Suppressor macrophage (primary cell): ENCODE measurements at places on chromosomes 5 and 9.

GRCh38 chr5:60549841-60550240, 150.1 kb downstream of the DEPDC1B start:
- DNase-seq, result no peak

DNA sequence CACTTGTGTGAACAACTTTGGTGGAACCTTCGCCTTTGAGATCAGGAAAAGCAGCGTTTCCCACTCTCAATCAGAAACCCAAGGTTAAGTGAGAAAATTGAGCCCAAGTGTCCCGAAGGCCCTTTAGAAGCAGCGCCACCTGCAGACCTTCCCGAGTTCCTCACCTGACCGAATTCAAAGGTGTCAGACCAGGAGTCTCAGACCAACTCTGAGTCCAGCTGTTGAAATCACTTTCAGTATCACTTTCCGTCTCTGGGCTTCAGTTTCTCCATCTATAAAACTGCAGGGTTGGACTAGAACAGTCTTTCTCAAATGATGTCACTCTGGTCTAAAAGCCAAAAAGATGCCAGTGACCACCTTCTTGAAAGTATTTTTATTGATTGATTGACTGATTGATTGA, 31.7 kb upstream of the GRHPR start:
- peak; percentile 8 for DNase-seq

GRCh38 chr9:114662081-114662989, 4.7 kb upstream of the TEX53 start:
- peak; percentile 77 for DNase-seq

DNA sequence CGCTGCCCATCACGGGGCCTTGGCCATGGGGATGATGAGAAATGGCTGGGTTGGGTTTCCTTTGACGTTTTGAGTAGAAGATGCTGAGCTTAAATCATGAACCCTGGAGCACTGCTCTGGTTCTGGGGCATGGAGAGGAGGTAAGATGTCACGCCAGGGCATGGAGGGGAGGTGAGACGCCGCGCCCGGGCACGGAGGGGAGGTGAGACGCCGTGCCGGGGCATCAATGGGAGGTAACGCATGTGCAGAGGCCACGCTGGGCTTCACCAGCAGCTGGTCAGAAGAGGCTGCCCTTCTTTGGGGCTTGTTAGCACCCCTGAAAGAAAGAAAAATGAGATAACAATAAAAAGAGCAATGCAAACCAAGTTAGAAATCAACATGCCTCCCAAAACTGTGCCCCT, 322.5 kb upstream of the IRX4 start:
- no peak for DNase-seq

- DNase-seq, result no peak
Measured at GRCh38 chr5:138831703-138832102, 43.4 kb downstream of the LRRTM2 start.

DNA sequence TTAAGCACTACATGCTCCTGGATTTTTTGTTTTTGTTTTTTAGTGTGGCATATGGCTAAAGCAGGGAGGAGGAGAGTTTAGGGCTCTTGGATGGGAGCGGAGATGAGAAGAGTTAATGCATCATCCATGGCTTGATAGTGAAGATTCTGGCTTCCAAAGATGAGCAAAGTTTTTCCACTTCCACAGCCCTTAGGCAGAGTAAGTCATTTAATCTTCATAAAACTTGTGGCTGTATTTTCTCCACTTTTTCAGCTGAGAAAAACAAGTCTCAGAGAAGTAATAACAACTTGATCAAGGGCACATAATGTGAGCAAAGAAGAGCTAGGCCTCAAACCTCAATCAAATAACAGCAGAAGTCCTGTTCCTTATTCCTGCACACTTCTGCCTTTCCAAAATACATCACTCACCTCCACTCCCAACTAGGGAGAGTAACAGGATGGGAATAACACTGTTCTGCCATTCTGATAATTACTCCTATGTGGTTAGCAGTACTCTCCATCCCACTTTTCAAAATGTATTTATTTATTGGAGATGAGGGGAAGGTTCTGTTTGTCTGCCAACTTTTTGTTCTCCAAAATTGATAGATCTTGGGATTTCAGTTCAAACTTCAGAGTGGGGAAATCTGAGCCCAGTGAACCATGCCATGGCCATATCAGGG, 53.7 kb upstream of the DPYSL3 start:
- DNase-seq, result no peak

DNA sequence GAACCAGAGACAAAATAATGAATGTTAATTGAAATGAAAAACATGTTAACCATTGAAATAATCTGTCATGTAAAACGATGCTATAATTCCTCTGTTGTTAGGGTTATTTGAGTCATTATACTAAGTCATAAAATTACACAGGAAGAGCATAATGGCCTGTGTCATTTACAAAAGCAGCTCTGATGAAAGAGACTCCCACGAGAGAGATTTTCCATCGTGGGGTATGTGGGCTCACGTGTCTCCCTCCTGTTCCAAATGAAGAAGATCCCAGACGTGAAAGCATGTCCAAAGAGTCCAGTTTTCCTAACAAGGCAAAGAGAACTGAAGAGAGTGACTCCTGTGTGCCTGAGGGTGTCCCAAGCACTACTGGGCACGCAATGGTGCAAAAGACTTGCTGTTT, 379.8 kb downstream of the SPOCK1 start:
- DNase-seq, result no peak

DNA sequence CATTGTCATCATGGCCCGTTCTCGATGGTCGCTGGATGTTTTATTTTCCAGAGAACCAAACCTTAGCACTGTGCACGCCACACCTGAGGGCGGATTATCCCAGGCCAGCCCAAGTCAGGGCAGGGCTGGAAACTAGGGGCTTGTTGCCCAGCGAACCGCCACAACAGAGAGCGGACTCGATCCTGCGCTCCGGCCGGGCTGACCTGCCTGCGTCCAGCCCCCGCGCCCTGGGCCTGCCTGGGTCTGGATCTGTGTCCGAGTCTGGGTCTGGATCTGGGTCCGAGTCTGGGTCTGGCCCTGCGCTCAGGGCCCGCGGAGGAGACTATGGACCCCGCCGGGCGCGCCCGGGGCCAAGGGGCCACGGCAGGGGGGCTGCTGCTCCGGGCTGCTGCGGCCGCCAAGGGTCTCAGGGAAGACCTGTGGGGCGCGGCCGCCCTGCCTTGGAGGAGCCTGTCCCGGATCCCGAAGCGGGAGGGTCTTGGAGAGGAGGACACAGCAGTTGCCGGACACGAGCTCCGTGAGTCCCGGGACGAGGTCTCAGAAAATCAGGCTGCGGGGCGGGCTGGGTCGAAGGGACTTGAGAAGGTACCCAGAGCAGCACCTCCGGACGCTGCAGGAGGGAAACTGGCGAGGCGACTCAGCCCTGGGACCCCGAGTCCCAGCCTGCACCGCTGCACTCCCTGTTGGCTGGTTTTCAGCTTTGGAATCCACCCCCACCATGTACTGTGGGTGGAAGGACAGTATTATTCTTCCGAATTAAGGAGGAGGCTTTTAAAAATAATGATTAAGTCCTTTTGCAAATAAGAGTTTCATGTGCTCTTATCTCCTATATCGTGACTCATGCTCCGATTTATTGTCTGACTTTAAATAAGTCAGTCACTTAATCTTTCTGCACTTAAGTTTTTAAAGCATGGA, at the start of gene ANKDD1B:
Gene ANKDD1B, plus strand, starts transcription at position 143 of the 915 bp plus-strand sequence. Its CDS starts 182 bp downstream, at position 325.
- DNase-seq, result no peak

DNA sequence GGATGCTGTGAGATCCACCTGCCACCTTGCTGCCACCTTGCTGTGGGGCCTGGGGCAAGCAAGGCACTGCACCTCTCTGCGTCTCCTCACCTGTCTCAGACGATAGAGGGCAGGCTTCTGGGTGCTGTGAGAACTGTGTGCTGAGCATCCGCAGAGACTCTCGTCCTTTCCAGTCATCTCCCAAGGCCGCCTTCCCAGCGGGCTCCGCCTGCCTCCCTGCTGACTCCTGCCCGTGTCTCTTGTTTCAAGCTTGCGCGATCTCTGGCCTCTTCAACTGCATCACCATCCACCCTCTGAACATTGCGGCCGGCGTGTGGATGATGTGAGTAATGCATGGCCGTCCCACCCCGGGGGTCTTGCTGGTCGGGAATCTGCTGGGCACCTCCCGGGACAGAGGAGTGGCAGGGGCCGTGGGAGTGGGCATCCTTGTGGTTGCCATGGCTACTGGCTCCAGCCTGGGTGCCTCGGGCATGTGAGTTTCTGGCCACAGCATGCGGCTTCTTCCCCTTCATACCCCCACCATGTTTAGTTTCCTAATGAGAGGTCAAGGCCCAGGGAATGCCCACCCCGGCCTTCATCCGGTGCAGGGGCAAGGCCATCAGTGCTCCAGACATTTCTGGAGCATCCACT, 3.6 kb downstream of the CACFD1 start:
- DNase-seq, result no peak

GRCh38 chr5:162391833-162392232, 324.3 kb downstream of the GABRG2 start:
- DNase-seq, result no peak

GRCh38 chr5:84381502-84382362, 2.9 kb downstream of the EDIL3 start:
- no peak for DNase-seq

GRCh38 chr5:85334-85995, 6.5 kb upstream of the PLEKHG4B start:
- no peak for DNase-seq

GRCh38 chr5:54517174-54517511, 416 bp upstream of the SNX18 start:
- DNase-seq, result no peak

- no peak for DNase-seq
Measured at GRCh38 chr9:130900701-130901497, 4.3 kb upstream of the QRFP start.

DNA sequence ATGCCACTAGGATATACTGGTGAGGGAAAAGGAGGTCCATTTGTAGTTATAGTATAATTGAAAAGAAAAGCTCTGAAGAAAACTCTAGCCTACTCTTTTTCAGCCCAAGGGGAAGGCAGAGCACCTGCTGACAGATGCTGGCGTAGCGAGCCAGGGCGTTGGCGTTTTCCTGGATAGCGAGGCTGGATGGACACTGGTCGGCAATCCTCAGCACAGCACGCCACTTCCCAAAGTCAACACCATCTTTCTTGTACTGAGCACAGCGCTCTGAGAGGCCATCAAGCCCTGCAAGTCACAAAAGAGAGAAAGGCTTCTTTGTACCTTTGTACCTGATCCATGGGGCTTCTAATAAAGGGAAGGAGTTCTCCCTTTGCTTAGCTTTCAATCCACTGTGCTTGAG, 8.2 kb downstream of the ALDOB start:
- DNase-seq, result no peak

DNA sequence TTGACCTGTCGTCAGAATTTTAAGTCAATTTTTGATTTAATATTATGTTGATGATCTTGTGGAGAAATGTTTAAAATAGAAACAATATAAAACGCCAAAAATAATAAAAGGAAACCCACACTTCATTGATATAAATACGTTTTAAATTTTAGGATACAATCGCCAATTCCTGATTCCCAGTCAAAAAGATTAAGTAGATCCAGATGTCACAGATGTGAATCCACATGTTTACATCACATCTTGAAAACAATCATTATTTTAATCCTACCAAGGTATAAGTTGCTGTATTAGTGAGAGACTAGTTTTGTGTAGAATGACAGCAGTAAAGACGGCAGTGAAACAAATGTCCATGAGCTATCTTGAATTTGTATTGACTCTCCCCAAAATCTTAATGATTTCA, 4.9 kb downstream of the TAS2R1 start:
- DNase-seq, result no peak

GRCh38 chr9:20271723-20272122, 350.6 kb downstream of the MLLT3 start:
- DNase-seq, result no peak

DNA sequence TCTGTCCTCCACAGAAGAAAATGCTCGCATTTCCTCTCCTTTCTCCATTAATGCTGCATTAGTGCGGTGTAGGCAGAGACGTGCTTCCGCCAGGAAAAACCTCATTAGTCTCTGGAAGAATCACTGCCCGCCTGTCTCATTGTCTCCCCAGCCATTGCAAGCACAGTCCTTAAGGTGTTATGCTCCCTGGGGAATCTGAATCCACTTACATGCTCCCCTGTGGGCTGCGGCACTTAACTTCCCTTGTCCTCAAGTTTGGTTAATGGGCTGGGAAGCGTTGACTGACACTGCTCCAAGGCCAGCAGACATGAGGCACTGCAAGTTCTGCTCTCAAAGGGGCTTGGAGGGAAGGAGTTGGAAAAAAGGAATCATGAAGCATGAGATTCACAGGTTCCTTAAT, 41.6 kb downstream of the TARS1 start:
- no peak for DNase-seq

- peak; percentile 88 for DNase-seq
Measured at GRCh38 chr9:114291064-114291474, 31.8 kb upstream of the ORM1 start.

DNA sequence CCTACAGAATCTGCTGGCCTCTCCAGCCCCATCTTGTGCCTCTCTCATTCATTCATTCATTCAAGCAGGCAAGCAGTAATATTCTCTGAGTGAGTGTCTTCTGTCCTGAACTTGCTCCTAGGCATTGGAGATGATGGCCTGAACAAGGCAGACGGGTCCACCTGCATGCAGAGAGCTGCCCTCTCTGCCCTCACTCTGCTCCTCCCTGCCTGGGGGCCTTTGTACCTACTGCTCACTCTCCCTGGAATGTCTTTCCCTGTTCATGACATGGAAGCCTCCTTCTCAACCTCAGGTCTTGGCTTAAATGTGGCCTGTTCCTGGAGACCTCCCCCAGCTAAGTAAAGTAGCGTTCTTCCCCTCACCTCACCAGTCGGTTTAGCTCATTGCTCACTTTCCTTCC, 6.6 kb downstream of the CDX1 start:
- no peak for DNase-seq

- DNase-seq, result peak; percentile 49
Measured at GRCh38 chr5:130871346-130872086, 293.5 kb downstream of the HINT1 start.

DNA sequence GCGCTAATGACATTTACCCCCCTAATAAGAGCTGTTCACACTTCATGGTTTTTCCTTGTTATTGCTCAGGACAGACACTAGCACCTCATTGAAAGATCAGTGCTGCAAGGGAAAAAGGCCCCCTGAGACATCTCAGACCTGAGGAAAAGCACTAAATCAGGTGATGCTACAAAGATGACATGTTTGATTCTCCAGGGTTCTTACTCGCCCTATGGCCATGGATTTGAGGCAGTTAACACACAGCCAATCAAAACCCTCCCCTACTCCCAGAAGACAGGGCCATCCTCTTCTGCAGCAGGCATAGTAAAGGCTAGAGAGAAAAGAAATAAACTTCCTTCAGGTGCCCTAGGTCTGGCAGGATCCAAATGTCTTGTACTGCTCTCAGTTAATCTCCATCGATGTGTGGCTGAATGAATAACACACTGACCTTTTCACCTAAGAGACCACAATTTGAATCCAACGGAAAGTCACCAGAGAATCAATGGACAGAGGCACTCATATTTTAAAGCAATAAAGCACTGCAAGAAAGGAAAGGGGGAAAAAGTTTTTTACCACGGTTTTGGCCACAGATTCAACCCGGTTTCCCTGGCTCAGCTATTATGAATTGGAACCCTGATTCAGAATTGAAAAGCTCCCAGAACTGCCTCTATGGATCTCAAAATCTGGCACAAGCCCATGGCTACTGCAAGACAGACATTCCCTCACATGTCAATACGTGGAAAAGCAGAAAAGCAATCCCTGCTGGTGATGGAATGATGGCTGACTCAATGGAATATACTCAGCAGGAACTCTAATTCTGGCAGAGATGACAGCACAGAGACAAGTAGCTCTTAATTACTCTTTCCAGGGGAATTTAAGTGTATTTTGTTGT, 329.5 kb downstream of the BNC2 start:
- no peak for DNase-seq

GRCh38 chr5:170628691-170629565, 125.1 kb downstream of the KCNIP1 start:
- DNase-seq, result no peak

GRCh38 chr9:85702726-85703289, 38.9 kb downstream of the AGTPBP1 start:
- peak; percentile 47 for DNase-seq
